Pons (tissue), 1 donor: ENCODE measurements at places on chromosomes 16 and 17.

DNA sequence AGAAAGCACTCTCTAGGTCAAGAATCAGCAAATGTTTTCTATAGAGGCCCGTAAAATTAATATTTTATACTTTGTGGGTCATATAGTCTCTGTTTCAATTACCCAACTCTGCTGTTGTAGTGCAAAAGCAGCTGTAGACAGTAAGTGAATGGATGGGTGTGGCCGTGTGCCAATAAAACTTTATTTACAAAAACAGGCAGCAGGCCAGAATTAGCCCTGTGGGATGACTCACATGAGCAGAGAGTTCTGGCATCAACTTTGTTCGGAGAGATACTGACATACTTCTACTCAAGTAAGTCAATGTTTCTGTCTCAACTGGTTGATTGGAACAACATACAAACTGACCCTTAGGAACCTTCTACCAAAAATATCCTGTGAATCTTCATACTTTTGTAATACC lies 616.2 kb downstream of the MAF start:
- no peak for DNase-seq

DNA sequence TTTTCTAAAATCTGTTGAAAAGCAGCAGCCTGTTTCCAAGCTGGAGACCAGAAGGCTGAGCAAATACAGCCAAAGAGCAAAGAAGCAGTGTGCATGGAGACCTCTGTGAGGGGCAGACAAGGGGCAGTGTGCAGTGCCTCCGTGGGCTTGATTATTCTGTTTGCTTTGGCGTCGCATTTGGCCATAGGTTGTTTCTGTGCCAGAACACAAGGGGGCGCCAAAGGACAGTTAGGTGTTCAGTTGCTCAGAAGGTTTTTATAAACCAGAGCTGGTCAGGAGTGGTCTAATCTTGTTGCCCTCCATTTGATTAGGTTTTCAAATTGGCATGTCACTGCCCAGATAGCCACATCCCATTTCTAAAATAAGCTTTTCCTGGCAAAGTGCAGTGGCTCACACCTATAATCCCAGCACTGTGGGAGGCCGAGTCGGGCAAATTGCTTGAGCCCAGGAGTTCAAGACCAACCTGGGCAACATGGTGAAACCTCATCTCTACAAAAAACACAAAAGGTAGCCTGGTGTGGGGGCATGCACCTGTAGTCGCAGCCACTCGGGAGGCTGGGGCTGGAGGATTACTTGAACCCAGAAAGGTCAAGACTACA lies 10.6 kb downstream of the MYH3 start:
- DNase-seq = peak; percentile 64

DNA sequence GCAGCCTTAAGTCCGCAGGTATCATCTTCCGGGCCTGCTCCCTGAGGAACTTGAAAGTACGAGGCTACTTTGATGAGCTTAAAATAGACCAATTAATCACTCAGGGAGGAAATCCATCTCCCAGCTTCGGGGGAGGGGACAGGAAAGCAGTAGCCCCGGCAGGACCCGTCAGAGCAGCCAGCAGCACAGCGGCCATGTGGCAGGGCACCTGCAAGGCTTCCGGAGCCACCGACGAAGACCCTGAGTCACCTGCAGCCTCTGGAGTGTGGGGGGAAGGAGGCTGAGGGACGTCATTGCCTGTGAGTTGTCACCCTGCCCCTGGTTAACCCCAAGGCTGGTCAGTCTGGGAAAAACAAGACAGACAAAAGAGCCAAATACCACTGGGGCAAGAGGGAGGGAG lies 4.4 kb upstream of the CYB561 start:
- no peak for DNase-seq

GRCh38 chr16:87358696-87359095 lies 24.9 kb downstream of the FBXO31 start:
- no peak for DNase-seq

GRCh38 chr16:13084331-13084730 lies 182.9 kb downstream of the SHISA9 start:
- no peak for DNase-seq

GRCh38 chr17:80195671-80196529 lies 24.2 kb downstream of the SGSH start:
- DNase-seq = no peak

- peak; percentile 64 for DNase-seq
Measured at GRCh38 chr17:66455060-66455459, 152.6 kb downstream of the PRKCA start.

- peak; percentile 54 for DNase-seq
Measured at GRCh38 chr16:67155295-67156142, 4.2 kb downstream of the TRADD start.

- no peak for DNase-seq
Measured at GRCh38 chr16:81558444-81559175, 114.0 kb downstream of the CMIP start.

DNA sequence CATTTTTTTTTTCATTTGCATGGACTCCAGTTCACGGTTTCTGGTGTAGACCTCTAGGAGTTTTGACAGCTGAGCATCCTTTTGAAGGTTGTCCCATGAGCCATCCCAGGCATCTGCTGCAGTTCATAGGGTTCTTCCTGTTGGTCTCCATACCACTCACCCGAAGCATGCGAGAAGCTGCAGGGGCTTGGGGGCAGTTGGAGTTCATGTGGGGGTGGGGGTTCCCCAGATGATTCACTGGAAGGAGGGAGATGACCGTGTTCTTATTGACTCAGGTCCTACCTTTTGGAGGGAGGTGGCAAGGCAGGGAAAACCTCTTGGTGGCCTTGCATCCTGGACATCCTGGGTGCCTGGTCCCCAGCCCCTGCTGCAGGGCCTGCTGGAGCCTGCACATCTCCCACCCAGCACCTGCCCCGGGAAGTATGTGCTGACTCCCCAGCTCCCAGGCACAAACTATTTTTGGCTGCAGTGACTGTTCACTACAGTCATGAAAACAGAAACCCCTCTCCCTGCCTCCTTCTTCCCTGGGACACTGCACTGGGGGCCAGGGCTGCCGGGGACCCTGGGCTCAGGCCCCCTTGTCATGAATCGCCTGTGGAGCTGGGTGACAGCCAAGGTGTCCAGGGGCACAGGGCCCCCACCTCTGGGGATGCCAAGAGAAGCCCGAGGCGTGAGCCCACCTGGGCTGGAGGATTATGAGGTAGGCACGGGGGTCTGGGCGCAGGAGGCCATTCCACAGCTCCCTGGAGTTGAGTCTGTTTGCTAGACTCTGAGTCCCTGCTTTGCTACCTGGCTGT lies 64.9 kb upstream of the LGALS9 start:
- DNase-seq = no peak

- no peak for DNase-seq
Measured at GRCh38 chr17:12831839-12832238, 42.5 kb downstream of the ARHGAP44 start.

DNA sequence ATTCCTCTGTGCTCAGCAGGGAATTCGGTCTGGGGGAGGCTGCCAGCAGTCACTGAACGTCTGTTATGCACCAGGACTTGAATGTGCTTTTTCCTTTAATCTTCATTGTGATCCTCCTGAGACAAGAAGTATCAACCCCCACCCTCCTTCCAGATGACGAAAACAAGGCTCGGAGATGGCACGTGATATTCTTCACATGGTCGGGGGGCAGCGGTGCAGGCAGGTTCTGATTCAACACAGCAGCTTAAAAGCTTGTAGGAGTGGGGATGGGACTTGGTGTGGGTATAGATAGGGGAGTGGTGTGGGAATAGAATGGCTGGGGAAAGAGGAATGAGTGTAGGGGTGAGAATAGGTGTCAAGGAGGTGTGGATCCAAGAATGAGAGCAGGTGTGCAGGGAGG lies 6.4 kb downstream of the NECAB2 start:
- no peak for DNase-seq

DNA sequence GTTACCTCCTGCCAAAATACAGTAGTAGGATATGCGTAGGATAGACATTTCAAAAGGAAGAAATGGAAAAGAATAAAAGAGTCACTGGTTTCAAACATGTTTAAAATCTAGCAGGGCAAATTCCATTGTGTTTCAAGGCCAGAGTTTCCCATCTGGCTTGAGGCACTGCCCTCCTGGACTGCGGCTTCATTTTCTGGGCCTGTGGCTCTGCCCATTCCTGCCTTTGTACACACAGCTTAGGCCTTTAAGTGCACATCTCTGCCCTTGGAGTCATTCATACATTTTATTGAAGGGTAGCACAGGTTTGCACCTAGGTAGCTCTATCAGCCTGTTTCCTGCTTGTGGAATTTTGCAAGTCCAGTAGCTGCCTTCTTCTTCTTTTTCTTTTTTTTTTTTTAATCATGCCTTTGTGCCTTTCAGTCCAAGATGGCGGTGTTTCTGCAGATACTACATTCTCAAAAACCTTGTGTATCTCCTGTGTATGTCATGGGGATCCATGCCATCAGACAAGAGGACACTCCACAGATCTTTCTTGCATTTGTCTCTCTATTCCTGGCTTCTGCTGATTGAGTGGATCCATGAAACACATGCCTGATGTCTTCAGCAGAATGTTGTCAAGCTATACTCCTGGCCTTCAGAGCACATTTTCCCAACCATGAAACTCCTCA lies 282.9 kb downstream of the BCAS3 start:
- no peak for DNase-seq

DNA sequence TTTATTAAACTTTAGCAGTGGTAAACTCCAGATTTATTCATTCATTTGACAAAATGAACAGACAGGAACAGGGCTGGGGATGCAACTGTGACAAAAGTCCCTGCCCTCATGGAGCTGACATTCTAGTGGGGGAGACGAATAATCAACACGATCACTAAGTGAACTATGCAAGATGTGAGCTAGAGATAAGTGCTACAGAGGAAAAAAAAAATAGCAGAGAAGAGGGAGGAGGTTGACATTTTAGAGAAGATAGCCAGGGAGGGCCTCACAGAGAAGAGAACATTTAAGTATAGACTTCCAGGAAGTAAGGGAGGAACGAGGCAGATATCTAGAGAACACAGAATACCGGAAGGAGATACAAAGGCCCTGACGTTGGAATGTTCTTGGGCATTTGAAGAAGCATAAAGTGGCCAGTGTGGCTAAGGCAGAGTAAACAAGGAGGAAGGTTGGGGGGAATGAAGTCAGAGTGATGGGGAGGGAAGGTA lies 17.9 kb upstream of the AP1G1 start:
- DNase-seq = no peak

DNA sequence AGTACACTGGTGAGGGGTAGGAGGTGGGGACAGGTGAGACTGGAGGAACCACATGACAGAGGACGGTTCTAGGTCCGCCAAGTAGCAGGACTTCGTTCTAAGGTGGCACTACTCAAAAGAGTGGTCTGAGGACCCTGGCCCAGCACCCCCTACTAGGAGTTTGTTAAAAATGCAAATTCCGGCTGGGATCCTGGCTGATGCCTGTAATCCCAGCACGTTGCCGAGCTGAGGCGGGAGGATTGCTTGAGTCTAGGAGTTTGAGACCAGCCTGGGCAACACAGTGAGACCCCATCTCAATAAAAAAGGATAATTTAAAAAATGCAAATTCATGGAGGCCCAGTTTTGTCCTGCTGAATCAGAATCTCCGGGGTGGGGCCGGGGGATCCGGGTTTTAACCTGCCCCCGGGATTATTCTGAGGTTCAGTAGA lies 59.1 kb downstream of the WSB1 start:
- DNase-seq = no peak

- peak; percentile 46 for DNase-seq
Measured at GRCh38 chr17:74512624-74513091, 18.6 kb downstream of the CD300LB start.

DNA sequence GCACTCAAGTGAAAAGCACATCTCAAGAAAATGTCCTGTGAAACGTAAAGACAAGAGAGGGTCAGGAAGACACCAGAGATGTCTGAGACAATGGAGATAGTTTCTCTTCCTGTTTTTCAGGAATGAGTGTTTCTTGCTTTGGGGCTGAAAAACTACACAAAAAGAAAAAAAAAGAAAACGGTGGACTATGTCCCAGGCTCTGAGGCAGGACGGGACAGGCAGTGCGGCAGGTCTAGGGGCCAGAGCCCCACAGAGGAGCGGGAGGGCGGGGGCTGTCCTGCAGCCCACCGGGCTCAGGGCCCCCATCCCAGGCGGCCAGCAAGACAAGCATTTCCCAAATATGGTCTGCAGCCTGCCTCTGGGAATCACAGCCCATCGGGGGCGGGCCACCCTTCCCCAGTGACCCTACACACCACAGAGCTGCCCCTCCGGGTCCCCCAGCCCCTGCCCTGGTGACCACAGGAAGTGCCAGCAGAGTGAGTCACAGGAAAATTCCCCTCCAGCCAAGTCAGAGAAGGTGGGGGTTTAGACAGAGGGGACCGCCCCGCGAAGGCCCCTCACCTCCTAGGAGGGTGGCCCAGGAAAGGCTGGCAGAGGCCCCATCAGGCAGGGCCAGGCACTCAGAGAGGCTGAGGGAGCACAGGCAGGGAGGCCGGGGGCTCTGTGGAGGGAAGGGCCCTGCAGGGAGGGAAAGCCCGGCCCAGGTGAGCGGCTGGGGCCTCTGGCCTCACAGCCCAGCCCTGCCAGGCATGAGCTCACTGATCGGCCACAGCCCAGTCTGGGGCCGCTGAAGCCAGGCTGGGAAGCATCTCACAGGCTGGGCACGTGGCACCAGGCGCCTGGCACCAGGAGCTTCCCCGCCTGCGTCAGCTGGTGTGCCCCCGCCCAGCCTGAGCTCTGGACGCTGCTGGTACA lies 6.3 kb downstream of the BCAR1 start:
- DNase-seq = peak; percentile 96

- DNase-seq = no peak
Measured at GRCh38 chr17:32802306-32802705, 74.6 kb downstream of the MYO1D start.

GRCh38 chr16:81238296-81239011 lies at the start of gene BCO1:
BCO1 (plus strand) TSS chr16:81238689; CDS start chr16:81238909, 220 bp downstream.
- DNase-seq = peak; percentile 8

DNA sequence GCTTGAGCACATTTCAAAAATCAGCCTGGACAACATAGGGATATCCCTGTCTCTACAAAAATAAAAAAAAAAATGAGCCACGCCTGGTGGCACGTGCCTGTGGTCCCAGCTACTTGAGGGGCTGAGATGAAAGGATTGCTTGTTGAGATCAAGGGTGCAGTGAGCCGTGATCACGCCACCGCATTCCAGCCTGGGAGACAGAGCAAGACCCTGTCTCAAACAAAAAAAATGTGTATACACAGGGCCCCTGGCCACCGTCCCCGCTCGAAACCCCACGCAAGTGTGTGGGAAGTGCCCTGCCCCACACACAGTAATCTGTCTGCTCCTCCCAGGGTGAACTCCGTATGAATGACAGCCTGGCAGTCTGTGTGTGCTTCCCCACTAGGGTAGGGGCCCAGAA lies 93.0 kb upstream of the RPL38 start:
- DNase-seq = no peak
